ENCODE measurements at places on chromosomes 12 and 14.

DNA sequence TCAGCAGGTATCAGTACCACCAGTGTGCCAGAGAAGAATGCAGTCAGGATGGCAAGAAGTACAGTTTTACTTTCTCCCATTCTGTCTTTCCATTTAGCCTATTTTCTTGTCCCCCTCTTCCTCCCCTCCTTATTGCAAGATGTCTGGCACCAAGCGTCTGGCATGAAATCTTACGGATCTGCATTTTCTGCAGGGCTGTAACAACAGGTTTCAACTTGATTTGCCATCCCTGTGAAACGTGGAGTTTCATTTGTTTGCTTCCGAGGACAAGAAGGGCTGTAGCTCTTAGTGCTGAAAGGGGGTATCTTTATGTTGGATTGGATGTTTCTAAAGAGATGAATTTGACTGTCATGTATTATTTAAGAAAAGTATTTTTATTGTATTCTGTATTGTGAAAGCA, 1110.6 kb downstream of the BCL11B start:
- DNase-seq = no peak

DNA sequence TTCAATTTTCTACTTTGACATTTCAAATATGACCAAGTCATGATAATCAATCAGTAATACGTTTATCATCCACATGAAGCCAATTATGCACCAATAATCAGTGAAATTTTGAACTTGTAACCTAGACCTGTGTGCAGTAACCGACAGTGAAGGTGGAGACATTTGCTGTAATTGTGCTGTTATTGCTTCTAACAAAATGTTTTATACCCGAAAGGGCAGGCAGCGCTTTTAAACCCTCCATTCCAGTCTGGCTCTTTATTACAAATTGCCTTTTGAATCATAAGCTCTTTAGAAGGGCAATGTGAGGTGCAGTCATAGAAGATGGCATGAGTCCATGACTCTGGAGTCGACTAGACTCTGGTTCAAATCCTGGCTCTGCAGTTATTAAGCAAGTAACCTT, 135.7 kb downstream of the GXYLT1 start:
- DNase-seq = no peak

- DNase-seq = no peak
Measured at GRCh38 chr14:64628940-64629408, 75.2 kb upstream of the PLEKHG3 start.

- no peak for DNase-seq
Measured at GRCh38 chr12:2876431-2877046, 435 bp downstream of the FOXM1 start.

DNA sequence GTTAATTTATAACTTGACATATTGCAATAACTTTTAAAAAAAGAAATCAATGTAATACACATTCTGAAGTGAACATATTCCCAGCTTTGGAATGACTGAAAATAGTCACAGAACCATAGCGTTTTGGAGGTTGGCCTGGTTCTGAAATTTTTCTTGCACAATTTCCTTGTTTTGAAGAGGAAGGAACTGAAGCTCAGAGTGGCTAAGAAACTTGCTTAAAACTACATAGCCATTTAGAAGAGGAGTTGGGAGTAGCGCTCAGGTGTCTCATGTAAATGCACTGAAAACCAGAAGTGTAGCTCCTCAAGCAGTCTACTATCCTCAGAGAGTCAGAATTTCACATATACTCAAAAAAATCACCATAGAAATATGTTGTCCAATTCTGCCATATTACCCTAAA, 41.2 kb downstream of the SLC38A1 start:
- DNase-seq = no peak

DNA sequence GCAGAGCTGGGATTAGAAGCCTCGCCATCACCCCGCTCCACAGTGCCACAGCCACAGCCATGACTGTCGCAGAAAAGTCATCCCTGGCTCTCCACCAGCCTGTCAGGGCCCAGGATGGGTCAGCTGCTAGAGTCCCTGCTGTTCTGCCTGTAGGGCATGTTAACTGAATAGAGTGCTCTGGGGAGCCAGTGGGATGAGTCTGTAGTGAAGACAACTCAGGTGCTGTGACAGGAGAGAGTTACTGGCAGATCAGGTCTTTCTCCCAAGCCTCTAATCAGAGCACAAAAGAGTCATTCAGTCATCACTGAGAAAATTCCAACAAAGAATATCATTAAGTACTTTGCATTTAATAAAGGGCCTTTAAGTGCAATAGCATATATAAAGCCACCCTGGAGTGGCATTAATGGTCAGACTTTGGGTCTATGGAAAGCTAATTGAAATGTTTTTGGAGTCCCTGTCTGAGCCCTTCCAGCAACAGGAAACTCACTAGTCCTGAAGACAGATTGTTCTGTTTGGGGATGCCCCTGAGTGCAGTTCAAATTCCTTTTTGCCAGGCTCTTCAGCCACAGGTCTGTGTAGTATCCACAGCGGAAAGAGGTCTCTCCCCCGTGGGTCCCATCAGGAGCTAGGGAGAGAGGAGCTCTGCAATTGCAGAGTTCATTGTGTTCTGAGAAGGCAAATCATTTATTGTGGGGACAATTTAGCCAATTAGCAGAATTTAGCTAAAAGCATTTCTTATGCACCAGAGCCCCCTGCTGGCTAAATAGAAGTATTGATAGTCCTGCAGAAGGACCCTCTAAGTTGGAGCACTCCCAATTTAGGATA, 45.2 kb upstream of the C14orf132 start:
- no peak for DNase-seq

GRCh38 chr14:48628870-48629269, 953.5 kb upstream of the MDGA2 start:
- no peak for DNase-seq

- DNase-seq = no peak
Measured at GRCh38 chr14:30585204-30585603, 26.2 kb downstream of the G2E3 start.

GRCh38 chr14:57262117-57262516, 6.6 kb downstream of the EXOC5 start:
- no peak for DNase-seq

- no peak for DNase-seq
Measured at GRCh38 chr14:81209167-81209836, 11.5 kb downstream of the GTF2A1 start.

DNA sequence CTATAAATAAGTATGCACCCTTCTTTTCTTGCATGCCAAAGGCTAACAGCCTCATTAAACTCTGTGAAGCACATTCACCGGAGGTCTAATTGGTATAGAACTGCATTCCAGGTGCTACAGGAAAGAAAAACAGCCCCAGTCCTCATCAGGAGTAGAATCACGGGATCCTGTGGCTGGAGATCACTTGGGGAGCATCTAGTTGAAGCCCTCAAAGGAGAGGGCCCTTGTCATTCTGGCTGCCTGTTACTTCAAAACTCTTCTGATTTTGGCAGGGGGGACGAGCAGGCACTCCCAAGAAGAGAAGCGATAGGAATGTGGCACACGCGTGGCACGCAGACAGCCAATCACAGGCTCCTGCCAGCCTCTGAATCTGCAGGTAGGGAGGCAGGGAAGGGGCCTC, 154.4 kb downstream of the TTC7B start:
- DNase-seq = no peak

GRCh38 chr12:124617615-124618014, 50.2 kb upstream of the NCOR2 start:
- no peak for DNase-seq

- no peak for DNase-seq
Measured at GRCh38 chr14:64217308-64217707, 76.9 kb downstream of the ESR2 start.

GRCh38 chr12:122024132-122024785, 2.6 kb downstream of the BCL7A start:
- no peak for DNase-seq

- DNase-seq = no peak
Measured at GRCh38 chr12:22257100-22257499, 77.4 kb downstream of the ST8SIA1 start.

- DNase-seq = no peak
Measured at GRCh38 chr12:54306925-54307741, 6.3 kb upstream of the NFE2 start.

DNA sequence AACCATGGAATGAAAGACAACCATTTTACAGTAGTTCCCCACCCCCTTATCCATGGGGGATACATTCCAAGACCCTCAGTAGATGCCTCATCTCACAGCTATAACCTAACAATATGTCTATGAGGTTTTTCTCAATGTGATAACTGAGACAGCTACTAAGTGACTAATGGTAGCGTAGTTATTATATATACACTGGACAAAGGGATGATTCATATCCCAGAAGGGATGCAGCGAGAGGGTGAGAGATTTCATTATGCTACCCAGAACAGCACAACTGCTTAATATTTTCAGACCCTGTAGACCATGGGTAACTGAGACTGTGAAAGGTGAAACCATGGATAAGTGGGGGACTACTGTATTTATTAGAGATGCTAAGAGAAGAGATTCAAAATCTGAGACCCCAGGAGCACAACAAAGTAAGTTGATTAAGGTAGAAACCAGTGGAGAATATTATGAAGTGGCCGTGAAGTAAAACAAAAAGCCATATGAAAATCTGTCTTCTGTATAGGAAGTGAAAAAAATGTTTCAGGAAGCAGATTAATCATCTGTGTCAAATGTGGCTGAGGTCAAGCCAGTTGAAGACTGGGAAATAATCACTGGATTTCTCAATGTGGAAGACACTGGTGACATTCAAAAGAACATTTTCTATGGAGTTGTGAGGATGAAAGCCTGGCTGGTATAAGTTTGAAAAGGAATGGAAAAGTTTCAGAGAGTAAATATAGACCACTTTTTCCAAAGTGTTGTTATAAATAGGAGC, 77.2 kb downstream of the RPL10L start:
- no peak for DNase-seq

GRCh38 chr12:2735432-2735831, 59.3 kb upstream of the FKBP4 start:
- DNase-seq = no peak

- DNase-seq = no peak
Measured at GRCh38 chr12:93595351-93595750, 22.9 kb downstream of the SOCS2 start.

- DNase-seq = no peak
Measured at GRCh38 chr14:29857551-29857950, 70.1 kb downstream of the PRKD1 start.

GRCh38 chr14:38205949-38206665, 1.6 kb upstream of the SSTR1 start:
- no peak for DNase-seq

DNA sequence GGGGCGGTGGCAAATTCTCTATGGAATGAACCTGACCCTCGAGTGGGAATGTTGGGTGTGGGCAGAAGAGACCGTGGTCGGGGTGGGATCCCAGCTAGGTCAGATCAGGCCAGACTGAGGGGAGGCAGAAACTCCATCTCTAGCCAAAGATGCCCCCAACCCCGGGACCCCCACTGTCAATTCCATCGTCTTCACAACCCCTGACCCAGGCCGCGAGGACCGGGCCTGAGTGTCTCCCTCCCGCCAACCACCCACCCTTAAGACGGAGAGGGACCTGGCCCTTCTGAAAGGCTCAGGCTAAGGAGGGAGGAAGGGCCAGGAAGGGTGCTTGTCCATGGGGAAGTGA, 760 bp downstream of the PLEKHD1 start:
- DNase-seq = no peak

DNA sequence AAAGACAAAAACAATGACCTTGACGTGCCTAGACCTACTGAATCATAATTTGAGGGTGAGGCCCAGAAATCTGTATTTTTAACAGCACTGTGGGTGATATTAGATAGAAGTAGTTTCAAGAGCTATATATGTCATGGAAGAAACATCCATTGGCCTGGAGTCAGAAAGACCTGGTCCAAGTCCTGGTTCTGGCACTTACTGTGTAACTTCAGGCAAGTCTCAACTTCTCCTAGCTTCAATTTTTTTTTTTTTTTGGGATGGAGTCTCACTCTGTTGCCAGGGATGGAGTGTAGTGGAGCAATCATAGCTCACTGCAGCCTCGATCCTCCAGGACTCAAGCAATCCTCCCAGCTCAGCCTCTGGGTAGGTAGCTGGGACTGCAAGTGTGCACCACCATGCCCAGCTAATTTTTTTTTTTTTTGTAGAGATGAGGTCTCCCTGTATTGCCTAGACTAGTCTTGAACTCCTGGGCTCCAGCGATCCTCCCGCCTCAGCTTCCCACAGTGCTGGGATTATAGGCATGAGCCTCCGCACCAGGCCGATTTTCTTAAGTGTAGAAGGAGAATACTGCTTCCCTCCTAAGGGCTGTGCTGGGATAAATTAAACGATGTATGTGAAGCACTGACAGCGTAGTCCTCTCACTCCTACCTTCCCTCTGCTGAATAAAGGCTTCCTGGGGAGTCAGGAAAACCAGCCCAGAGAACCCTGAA, 14.3 kb upstream of the GPX2 start:
- no peak for DNase-seq

- no peak for DNase-seq
Measured at GRCh38 chr14:34075826-34076225, 125.0 kb upstream of the EGLN3 start.

DNA sequence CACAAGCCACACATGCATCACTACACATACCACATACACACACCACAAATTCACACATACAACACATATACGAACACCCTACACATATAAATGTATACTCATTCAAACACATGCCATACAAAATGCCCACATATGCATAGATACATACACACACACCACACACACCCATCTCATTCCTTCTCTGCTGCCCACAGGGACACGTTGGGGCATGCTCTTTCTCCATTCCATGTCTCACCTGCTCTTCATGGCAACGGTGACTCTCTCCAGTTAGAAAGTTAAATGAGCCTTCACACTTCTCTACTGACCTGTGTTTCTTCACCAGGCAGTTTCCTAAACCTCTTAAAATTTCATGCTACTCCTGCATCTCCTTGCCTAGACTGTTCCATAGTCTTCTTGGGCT, 1194.8 kb downstream of the BCL11B start:
- DNase-seq = no peak

GRCh38 chr14:64439141-64439540, 26.2 kb upstream of the AKAP5 start:
- no peak for DNase-seq

DNA sequence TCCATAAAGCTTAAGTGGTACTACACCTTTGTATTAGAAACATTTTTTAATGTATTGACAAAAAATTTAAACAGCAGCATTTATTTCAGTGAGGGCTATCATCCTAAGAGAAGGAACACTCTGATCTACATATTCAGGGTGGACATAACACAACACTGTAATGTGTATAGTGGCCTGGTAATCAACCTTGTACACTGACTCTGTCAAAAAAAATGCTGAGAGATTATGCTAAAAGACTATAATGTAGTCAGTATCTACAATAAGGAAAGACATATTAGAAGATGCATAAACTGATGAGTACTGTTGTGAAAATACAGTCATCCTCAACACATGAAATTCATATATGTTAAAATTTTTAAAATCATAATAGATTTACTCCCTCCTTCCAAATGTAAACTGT, 68.2 kb downstream of the C2CD5 start:
- no peak for DNase-seq

- no peak for DNase-seq
Measured at GRCh38 chr14:22641846-22642245, 2.3 kb downstream of the OR6J1 start.

GRCh38 chr14:81464253-81465002, 64.3 kb upstream of the STON2 start:
- no peak for DNase-seq
